ENCODE measurements at places on chromosomes 1 and 21.
A peak's percentile ranks its signal among the peaks of the same experiment; 100 is the strongest.

DNA sequence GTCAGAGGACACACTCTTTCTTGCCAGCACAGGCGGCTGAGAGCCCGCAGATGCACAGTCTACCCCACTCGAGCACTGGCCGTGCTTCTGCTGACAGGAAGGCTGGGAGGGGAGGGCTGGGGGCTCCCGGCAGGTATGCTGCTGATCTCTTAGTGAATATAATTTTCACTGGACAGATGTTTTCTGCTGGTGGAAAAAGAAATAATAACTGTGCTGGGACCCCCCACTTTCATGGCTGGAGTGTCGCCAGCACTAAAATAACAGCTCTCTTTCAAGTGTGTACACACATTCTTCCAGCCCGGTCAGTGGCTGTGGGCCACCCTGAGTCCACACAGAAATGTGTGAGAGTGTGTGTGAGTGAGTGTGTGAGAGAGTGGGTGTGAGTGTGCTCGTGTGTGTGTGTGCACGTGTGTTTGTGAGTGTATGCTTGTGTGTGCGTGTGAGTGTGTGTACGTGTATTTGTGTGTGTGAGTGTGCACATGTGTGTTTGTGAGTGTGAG is 167.7 kb upstream of the USP24 start:
- no peak for DNase-seq

DNA sequence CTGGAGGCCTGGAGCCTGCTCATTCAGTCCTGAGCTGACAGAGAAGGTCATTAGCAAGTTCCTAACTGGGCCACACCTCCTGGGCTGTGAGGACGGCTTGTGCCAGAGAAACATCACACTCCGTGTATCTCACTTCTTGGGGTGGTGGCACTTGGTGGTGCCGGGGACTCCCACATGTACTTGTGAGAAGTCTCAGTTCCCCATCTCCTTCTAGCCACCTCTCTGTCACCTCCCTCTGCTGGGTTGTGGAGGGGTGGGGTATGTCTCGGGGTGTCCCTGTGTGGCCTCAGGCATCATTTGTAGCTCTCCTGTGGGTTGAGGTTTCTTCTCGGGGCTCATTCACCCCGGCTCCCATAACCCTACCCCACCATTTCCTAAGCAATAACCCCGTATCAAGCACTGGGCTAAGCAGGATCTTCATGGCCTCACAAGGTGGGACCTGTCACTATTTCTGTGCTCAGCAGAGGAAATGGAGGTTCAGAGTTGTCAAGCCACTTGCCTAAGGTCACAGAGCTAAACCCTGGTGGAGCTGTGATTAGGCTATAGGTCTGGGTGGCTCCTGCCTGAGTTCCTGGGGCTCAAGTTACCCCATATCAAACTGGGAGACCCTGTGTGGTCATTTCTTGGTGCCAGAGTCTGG is 62.5 kb downstream of the UBIAD1 start:
- DNase-seq, result peak; percentile 6

DNA sequence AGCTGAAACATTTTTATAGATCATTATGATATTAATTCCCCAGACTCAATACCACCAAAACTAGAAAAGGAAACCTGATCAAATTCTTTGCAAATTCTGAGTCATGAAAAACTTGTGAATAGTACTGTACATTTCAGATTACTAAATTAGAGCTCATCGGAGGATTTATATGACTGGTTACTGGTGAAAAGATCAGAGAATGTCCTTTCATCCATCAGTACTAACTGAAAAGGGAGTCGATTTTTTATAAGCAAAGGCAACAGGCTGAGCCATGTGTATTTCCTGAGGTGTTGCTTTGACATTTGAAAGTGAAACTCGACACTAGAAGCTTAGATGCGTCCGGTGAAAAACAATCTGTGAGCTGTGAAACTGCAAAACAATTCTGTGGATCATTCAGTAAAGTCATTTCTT is 155.7 kb downstream of the TNFSF18 start:
- peak; percentile 60 for DNase-seq

DNA sequence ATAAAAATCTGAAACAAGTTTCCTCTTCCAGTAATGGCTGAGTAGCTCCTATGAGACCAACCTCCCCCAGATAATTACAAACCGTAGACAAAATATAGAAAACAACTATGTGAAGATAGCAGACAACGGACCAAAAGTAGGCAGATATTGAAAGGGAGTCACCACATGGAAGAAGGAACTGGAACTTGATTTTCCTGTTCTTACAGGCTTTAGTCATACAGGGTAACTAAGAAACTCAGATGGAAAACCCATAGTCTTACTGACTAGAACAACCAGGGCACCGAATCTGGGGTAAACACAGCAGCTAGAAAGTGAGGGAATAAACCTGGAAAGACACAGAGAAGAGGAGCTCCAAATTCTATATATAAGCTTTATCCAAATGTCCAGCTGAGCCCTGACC is 26.0 kb downstream of the LMX1A start:
- DNase-seq, result no peak

- no peak for DNase-seq
Measured at GRCh38 chr1:170721621-170722020, 57.7 kb downstream of the PRRX1 start.

- DNase-seq, result no peak
Measured at GRCh38 chr21:46038871-46039397, 57.4 kb downstream of the COL6A1 start.

GRCh38 chr1:227397354-227397978 is 79.2 kb upstream of the CDC42BPA start:
- DNase-seq, result no peak

- DNase-seq, result no peak
Measured at GRCh38 chr1:220747437-220748088, 559 bp upstream of the MTARC2 start.

- no peak for DNase-seq
Measured at GRCh38 chr1:98700228-98700627, 38.7 kb downstream of the SNX7 start.

- DNase-seq, result peak; percentile 55
Measured at GRCh38 chr1:53860967-53861411, 22.9 kb upstream of the NDC1 start.
